ENCODE measurements at places on chromosomes 1 and 21.

- no peak for DNase-seq
These were observed 35.8 kb upstream of the PLXNA2 start for GRCh38 chr1:208279826-208280588.

DNA sequence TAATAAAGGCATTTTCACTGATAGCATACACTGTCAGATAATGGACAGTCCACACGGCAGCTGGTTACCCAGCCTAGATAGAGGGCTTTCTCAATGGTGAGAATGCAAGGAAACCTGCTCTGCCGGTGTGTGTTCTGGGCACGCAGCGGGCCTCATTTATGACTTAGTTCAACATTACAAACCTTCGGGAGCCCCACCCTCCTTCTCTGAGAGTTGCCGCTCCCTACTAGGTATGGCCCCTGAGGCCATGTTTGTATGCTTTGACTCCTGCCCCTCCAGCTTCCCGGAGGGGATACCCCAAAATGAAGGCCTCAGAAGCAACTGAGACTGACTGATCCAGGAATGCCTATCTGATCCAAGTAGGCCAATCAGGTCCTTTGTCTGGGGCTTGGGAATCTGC, 17.2 kb upstream of the FABP3 start:
- no peak for DNase-seq

GRCh38 chr1:174156437-174156836, 2.9 kb upstream of the RABGAP1L start:
- DNase-seq = no peak

- DNase-seq = no peak
These were observed 18.4 kb downstream of the RIT1 start for GRCh38 chr1:155892796-155893195.

- no peak for DNase-seq
These were observed 262.0 kb downstream of the HMCN1 start for GRCh38 chr1:185996211-185996610.

GRCh38 chr1:177311111-177311510, 140.4 kb downstream of the BRINP2 start:
- DNase-seq = no peak

GRCh38 chr1:111140680-111140967, 601 bp downstream of the CEPT1 start:
- DNase-seq = no peak

- DNase-seq = no peak
These were observed 8.3 kb downstream of the IL24 start for GRCh38 chr1:206905295-206906164.

DNA sequence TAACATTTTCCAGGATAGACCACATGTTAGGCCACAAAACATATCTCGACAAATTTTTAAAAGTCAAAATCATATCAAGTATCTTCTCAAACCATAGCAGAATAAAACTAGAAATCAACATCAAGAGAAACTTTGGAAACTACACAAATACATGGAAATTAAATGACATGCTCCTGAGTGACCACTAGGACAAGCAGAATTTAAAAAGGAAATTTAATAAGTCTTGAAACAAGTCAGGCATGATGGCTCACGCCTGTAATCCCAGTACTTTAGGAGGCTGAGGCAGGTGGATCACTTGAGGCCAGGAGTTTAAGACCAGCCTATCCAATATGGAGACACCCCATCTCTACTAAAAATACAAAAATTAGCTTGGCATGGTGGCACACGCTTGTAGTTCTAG, 26.4 kb upstream of the UTS2 start:
- DNase-seq = no peak

- no peak for DNase-seq
These were observed 267.9 kb downstream of the PLA2G4A start for GRCh38 chr1:187096689-187097088.

DNA sequence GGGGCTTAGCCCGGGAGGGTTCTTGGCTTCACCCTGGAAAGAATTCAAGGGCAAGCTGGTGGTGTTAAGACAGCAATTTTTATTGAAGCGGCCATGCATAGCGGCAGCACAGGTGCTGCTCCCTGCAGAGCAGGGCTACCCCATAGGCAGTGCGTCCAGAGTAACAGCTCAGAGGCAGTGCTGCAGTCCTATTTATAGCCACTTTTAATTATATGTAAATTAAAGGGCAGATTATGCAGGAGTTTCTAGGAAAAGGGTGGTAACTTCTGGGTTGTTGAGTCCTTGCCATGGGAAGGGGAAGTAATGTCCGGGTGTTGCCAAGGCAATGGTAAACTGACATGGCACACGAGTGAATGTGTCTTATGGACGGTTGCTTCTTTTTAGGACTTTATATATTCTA, 57.0 kb downstream of the VPS26C start:
- DNase-seq = no peak

DNA sequence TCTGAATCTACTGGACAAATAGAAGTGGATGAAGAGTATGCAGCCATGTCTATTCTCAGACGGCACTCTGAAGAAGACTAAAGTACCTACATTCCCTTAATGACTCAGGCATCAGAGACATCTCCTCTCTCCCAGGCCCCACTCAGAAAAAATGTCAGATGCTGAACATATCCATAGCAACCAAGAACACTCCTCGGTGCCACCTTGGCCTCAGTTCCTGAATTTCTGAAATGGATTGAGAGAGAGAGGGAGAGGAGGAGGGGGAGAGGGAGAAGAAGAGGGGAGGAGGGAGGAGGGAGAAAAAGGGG, 16.0 kb upstream of the OVAAL start:
- DNase-seq = no peak

DNA sequence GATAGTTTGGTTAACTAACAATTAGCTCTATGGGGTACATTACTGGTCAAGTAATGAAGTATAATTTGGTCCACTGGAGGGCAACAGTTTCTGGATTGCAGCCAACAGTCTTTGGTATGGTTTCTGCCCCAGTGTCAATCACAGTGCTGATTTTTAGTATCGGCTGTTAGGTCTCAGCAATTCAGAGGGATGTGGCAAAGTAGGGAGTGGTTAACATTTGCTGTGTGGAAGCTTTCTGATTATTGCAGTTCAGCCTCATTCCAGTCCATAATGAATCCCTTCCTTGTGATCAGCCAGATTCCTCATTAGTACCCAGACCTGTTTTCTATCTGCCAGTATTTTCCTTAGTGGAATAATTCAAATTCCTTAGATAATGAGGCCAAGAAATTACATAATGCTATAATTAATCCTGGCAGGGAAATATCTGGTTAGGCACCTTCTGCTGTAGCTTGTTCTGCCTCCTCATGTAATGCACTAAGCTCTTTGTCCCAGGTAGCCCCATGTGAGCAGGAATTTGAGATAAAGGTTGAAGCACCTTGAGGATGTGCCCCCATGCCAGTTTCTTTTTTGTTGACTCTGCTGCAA, 14.0 kb downstream of the F3 start:
- DNase-seq = no peak

DNA sequence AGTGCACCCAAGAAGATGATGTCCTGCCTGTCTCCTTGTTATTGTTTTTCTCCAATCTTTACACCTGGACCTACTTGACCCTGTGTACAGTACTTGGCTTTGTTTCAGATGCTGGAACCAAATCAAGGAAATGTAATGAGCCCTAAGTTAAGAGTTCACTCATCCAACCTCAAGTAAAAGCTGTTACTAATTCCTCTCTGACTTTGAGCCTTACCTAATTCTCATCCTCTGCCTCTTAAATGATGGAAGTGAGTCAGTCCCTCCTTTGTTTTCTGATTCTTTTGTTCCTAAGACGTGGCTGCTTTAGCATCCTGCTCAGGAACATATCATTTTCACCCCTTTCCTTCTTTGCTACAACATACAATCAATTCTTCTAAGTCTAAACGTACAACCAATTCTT, 15.3 kb upstream of the PLA2G4A start:
- no peak for DNase-seq

DNA sequence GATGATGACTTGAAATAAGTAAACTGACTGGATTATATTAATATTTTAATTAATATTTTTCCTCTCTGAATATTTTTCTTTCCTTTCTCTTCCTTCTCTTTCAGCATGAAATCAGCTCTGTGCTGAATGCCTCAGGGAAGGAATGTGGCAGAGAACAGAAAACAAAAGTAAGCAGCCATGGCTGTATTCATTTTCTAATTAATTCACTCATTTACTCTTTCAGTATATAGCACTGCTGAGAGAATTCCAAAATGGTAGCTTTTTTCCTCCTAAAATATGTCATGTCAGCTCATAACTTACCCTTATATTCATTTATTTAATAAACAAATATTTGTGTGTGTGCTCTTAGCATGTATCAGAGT, 522.5 kb downstream of the PTPRC start:
- DNase-seq = no peak

All from mesothelial cell of epicardium (in vitro differentiated cells).